Memory B cell (primary cell): ENCODE measurements at places on chromosomes 3 and 15.

DNA sequence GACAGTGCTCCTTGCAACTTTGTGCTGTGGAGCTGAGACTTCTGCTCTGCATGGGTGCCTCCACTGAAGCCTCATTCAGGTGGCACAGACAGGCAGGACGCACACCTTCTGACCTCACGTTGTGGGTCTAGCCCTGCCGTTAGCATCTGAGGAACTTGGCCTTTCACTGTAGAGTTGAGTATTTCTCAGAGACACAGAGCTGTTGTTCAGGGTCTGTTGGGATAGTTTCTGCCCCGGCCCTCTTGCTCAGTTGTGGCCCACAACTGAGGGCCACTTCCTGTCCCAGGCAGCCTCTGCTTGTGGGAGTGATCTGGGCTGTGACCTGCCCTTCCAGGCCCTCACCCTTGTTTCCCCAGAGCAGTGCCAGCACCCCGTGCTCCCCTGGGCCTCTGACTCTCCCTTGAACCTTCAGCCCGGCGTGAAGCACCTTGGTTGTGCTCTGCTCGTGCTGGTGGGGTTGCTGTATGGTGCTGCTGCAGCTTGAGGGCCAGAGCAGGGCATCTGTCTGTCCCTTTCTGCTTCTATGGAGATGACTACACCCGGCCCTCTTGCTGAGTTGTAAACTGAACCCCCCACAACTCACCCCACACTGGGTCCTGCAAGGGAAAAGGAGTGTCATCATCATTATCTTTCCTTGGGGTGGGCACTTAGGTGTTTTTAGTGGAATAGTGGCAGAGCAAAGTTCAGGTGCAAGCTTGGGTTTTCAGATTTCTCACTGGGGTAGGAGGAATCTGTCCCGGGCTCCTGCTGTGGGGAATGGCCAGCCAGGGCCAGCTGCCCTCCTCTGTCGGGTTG lies 11.7 kb downstream of the BAHD1 start:
- DNase-seq, result no peak

DNA sequence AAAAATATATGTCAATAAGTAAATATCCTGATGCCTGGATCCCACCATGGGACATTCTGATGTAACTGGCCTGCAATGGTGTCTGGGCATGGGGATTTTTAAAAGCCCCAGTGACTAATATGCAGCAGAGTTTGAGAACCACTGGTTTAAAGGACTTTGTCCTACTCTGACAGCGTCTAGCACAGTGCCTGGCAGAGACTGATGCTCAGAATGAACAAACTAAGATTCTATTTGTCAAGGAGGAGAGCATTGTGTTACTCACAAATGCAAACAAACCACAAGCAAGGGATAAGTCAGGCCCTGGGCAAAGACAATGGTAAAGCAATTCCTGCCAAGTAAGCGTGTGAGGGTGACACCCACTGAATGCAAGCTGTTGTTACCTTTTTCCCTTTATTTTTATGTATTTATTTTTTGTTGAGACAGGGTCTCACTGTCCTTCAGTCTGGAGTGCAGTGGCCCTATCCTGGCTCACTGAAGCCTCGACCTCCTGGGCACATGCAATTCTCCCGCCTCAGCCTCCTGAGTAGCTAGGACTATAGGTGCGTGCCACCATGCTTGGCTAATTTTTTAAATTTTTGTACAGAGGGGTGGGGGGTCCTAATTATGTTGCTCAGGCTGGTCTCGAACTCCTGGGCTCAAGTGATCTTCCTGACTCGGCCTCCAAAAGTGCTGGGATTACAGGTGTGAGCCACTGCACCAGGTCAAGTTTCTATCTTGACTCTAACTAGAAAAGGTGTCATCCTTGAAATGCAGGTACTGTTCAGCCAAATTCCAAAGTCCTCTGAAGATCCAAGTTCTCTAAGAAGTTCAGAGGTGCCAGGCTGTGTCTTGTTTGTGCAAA lies 909 bp upstream of the GPD1L start:
- DNase-seq, result no peak

DNA sequence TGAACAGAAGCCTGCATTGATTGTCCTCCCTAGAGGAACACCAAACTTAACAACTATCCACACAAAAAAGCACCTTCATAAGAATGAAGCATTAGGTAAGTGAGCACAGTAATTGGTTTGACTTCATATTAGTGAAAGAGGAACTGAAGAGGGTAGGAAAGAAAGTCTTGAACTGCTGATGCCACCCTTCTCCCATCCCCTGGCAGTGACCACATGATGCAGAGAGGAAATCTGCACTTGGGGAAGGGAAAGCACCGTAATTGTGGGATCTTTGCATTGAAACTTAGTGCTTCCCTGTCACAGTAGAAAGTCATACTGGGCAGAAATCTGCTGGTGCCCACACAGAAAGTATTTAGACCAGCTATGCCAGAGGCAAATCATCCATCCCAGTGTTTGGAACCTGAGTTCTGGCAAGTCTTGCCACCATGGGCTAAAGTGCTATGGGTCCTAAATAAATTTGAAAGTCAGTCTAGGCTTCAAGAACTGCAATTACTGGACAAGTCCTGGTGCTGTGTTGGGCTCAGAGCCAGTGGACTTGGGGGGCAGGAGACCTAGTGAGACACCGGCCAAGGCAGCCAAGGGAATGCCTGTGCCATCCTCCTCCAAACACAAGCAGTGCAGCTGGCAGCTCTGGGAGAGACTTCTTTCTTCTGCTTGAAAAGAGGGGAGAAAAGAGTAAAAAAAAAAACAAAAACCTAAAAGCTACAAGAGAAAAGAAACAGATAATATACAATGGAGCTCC lies 63.6 kb downstream of the SLC15A2 start:
- no peak for DNase-seq

DNA sequence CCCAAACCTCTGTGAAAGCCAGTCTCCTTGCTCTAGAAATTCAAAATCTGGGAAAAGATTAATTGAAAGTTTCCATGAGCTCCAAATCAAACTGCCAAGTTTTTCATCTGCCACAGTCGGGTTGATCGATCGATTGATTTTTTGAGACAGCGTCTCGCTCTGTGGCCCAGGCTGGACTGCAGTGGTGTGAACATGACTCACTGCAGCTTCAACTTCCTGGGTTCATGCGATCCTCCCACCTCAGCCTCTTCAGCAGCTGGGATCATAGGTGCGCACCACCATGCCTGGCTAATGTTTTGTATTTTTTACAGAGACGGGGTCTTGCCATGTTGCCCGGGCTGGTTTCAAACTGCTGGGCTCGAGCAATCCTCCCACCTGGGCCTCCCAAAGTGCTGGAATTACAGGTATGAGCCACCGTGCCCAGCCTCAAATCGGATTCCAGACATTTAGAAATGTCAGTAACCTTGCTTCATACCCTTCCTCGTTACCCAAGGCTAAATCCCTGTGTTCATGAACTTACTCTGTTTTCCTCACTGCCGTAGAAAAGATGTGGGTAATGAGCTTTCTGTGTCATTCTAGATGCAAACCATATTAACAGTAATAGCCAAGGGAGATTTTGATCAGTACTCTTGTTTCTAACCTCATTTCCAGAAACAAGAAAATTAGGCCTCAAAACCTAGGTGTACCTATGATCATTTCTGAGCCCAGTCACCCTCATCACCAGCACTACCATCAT lies 105.9 kb upstream of the AKAP13 start:
- no peak for DNase-seq

DNA sequence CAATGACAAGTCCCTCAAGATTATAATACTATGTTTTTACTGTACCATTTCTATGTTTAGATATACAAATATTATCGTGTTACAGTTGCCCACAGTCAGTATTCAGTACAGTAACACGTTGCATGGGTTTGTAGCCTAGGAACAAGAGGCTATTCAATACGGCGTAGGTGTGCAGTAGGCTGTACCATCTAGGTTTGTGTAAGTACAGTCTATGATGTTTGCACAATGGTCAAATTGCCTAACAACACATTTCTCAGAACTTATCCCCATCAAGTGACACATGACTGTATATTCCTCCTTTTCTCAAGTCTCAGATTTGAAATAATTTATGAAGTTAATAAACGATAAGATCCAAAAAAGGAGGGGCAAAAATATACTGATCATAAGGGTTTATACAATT lies 21.7 kb downstream of the ZDHHC3 start:
- DNase-seq, result no peak

DNA sequence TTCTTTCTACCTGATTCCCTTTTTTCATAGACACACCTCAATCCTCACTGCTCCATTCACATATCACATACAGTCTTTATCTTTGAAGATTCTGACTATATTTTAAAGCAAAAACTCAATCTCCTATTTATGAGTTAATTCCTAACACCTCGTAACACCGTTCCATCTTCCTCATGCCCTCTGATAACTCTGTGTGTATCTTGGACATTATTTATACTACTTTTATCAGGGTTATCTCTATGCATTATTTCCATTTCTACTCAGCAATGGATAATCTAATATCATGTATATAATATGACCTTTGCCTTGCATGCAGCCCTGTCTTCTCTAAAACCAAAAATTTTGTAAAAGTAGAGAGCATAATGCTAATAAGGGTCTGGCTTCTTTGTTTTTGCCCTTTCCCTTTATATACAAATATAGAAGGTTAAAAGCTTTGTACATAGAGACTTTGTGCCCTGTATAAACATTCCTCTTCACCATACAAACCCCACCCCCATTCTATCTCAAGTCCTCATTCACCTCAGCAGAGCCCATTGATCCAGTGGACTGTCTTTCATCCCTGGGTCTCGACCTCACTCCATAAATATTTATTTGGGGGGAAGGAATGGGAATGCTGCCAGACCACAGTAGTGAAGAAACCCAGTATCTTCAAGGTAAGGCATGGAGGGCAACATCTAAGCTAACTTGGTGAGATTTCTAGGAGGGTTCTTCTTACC lies 21.8 kb downstream of the TRIM42 start:
- DNase-seq, result no peak

GRCh38 chr3:111615880-111616279 lies 20.7 kb upstream of the ZBED2 start:
- DNase-seq, result no peak

GRCh38 chr3:105580296-105580965 lies 213.7 kb downstream of the ALCAM start:
- DNase-seq, result no peak

- DNase-seq, result no peak
Measured at GRCh38 chr3:50695031-50695430, 20.3 kb downstream of the DOCK3 start.

GRCh38 chr15:52336529-52336928 lies 40.9 kb upstream of the MYO5C start:
- DNase-seq, result no peak

GRCh38 chr3:116148881-116149851 lies 296.1 kb downstream of the LSAMP start:
- no peak for DNase-seq

DNA sequence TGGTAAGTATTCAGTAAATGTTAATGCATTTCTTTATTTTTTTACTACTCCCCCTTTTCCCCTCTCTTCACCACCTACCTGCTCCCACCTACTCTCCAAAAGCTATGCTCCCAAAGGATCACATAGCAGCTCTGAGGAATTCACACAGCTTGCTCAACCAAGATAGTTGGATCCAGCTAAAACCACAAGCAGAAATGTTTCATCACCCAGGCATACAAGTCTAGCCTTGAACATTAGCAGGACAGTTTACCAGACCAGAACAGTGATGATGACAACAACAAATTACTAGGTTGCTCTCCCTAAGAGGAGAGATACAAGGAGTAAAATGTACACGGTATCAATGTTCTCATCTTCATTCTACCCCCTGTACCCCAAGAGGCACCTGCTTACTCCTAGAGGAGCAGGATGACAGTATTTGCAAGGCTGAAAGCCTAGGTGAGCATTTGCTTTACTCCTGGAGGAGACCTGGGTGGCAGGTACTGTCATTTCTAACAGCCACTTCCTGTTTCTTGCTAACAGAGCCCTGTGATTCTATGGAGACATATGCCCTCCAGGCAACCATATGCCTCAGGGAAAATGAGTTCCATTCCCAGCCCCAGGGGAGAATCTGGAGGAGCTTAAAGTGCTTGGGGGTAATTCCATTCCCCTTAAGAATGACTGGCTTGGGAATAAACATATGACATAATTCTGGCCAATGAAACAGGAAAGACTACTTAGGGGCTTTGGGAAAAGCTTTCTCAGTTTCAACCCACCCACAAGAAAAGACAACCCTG lies 237.5 kb downstream of the NTRK3 start:
- DNase-seq, result no peak

DNA sequence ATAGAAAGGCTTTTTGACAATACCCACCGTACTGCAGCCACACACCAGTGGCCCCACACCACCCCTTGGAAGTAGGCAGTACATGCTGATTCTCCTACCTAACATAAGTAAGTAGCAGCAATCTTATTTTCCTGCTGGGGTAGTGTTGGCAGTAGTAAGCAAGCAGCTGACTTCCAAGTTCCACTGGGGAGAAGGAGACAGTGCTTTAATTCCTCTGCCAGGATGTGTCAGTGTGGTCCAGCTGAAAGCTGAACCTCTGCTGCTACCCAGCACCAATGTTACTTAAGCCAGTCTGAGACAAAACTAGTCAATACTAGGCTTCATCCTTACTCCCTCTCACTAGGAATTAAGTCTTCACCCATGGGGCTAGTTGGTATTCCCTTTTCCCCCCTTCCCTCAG lies 74.7 kb downstream of the DZIP3 start:
- no peak for DNase-seq

GRCh38 chr15:57580866-57581265 lies 10.8 kb upstream of the MYZAP start:
- DNase-seq, result no peak

GRCh38 chr3:123064914-123065313 lies 1.9 kb upstream of the PDIA5 start:
- no peak for DNase-seq

DNA sequence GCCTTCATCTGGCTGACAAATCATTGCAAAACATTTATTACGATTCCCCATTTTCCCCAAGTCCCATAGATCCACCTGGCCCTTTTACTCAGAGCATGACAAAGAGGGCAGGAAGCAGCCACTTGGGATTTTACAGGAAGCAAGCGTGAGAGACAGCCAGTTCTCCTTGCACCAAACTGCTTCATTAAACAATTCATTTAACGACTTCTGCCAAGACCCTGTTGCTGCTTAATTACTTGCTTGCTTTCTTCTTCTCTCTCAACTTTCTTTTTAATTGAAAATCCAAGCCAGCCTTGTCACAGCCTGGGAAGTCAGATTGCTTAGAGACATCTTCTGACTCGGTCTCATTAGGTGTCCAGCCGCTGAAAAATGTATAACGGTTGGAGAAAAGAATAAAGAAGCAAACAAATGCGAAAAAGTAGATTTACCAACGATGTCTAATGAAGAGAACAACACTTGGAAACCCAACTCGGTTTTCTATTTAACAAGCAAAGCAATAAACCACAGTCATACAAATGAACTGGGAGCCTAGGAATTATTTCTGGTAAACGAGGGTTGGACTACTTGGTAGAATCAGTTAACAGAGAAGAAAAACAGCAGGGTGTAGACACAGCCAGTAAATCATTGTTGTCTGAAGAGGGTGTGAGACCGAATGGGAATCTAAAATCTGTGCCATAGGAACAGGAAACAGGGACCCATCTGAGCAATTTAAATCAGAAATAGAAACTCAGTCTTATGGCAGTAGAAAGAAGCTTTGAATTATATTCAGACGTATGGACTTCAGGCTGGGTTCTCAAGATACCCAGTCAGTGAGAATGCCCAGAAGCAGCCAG lies 298.3 kb downstream of the LRRC3B start:
- no peak for DNase-seq

GRCh38 chr3:88574146-88574545 lies 424.4 kb downstream of the C3orf38 start:
- no peak for DNase-seq
